ENCODE measurements at places on chromosomes 3 and 15.

DNA sequence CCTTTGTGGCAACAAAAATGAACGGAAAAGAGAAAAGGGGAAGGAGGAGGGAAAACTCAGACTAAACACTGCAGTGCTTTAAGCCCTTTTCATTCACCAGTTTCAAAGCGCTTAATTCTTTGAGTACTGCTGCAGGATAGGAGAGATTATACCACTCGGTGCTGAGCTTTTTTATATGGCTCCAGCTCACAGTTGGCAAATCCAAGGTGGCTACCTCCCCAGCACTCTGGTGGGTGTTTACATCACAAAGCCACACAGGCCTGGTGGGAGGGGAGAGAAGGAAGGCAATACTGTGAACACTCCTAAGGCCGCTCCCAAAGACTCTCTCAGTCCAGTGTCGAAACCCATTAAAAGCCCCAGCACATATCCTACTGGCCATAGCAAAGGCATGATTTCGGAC is 191.4 kb downstream of the STT3B start:
- DNase-seq, result no peak

- no peak for DNase-seq
These were observed 9.9 kb downstream of the ARL6IP5 start for GRCh38 chr3:69094467-69095205.

DNA sequence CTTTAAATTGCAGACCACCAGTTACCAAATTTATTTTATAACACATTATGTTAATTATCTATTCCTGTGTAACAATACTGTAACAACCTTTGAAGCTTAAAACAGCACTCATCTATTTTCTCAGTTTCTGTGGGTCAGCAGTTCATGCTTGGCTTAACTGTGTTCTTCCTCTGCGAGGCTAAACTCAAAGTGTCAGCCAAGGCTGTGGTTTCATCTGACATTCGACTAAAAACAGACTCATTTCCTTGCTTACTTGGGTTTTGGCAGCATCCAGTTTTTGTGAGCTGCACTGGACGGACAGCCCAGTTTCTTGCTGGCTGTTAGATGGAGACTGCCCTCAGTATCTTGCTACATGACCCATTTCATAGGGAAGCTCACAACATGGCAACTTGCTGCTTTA is 247.3 kb upstream of the KCNH8 start:
- no peak for DNase-seq

- no peak for DNase-seq
These were observed 145.4 kb downstream of the PDZRN3 start for GRCh38 chr3:73479325-73479724.

GRCh38 chr3:149186219-149186618 is 35.4 kb downstream of the CP start:
- DNase-seq, result no peak

DNA sequence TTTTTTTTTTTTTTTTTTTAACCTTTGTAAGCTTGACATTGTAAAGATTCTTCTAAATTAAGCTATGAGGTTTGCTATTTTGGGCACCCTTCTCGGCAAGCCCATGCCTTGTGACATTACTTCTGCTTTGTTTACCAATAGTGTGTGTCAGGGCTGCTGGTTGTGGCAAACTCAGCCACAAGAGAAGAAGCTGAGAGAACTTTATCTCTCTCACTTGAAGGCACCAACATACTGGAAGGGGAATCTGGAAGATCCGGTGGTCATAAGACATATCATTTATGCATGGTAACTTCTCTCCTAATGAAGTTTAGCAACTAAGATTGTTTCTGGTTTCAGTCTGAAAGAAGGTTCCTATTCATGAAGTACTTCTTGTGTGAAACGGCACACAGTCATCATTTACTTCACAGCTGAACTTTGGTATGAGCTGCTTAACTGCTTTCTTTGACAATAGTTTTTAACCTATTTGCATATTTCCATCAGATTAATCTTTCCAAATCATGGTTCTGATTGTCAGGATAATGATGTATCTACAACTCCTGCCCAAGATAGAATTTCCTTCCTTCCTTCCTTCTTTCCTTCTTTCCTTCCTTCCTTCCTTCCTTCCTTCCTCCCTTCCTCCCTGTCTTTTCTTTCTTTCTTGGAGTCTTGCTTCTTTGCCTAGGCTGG is 189.3 kb downstream of the NFKBIZ start:
- no peak for DNase-seq

DNA sequence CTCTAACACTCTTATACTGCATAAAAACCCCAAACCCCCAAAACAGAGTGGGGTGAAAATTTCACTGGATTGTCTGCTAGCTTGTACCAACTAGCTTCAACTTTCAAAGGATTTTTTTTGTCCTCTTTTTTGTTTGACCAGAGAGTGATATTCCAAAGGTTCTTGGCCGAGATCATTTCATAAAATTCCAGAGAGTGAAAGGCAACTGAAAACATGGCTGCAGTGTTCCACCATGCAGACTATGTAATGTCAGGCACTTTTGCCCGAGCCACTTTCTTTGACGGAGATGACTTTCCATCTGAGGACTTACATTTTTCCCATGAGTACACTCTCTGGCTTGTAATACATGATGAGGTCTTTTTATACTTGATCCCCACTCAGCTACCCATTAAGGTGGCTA is 107.5 kb downstream of the TIGIT start:
- no peak for DNase-seq

GRCh38 chr3:71854096-71854495 is 69.1 kb upstream of the PROK2 start:
- DNase-seq, result no peak

- no peak for DNase-seq
These were observed 41.6 kb downstream of the PYDC2 start for GRCh38 chr3:191502583-191502982.

GRCh38 chr15:60957111-60957510 is 272.0 kb downstream of the RORA start:
- DNase-seq, result no peak

DNA sequence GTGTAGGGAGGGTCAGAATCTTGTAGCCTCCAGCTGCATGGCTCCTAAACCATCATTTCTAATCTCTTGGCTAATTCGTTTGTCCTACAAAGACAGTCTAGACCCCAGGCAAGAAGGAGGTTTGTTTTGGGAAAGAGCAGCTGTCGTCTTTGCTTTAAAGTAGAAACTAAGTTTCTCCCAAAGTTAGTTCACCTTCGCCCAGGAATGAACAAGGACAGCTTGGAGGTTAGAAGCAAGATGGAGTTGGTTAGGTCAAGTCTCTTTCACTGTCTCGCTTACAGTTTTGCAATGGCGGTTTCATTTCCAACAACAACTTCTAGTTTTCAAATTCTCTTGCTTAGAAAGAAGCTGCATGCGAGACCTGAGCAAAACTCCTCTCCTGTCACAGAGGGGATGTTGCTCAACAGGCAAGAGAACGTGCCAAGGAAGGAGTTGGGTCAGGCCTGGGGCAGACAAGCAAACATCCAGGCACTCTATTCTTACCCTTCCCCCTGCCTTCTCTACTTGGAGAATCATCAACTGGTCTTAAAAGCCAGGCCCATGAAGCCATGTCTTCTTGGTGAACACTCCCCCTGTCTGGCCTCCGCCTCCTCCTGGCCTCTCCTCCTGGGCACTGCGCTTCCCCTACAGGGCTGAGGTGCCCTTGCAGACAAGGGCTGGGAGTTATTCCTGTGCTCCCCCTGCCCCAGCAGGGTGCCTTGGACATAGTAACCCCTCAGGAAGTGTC is 57.6 kb downstream of the TMEM44 start:
- no peak for DNase-seq

- no peak for DNase-seq
These were observed 68.9 kb downstream of the THBS1 start for GRCh38 chr15:39649757-39650156.

- DNase-seq, result no peak
These were observed 8.3 kb upstream of the TIPARP start for GRCh38 chr3:156666073-156666472.

- no peak for DNase-seq
These were observed 85.3 kb downstream of the C3orf38 start for GRCh38 chr3:88235102-88235501.

DNA sequence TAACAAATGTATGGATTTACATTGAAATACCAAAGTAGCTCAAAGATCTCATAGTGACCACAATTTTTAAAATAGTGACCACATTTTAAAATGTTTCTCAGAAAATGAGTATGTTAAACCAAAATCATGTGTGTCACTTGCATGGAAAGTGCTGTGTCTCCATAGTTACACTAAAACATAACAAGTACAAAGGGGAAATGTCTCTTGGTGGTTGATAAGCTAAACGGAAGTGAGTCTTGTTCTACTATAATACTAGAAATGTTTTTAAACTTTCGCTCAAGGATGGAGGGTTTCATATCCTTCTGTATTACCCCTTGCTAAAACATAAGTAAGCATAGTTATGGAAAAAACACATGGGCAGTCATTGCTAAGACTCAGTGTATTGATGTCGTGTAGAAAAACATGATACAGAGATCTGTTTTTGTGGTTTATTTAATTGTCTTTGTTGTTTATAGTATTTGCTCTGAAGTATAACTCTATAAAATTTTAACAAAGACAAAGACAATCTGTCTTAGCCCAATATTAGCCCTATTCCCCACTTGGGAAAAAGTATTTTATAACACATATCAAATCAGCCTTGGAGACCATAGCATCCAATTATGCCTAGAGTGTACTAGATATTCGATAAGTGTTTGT is 27.0 kb upstream of the DENND4A start:
- DNase-seq, result no peak

- DNase-seq, result peak; percentile 11
These were observed 621 bp downstream of the ANXA2 start for GRCh38 chr15:60396958-60397771.

DNA sequence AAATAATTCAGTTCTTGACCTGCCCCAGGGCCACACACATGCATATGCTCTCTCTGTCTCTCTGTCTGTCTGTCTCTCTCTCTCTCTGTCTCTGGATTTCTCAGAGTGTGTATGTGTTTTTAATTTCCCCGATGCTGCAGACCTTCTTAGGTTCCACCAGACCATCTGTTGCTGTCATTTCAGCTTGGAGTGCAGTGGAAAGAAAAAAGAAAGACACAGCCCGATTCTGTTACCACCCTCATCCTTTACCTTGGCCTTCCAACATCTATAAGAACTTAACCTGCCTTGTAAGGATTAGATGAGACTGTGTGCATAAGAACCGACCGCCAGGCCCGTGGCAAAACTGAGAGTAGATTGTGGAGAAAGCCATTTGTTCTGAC is 9.7 kb upstream of the PGPEP1L start:
- DNase-seq, result no peak

- DNase-seq, result no peak
These were observed 44.2 kb downstream of the MKRN2 start for GRCh38 chr3:12601072-12601471.

- no peak for DNase-seq
These were observed 3.3 kb upstream of the CP start for GRCh38 chr3:149224736-149225594.

DNA sequence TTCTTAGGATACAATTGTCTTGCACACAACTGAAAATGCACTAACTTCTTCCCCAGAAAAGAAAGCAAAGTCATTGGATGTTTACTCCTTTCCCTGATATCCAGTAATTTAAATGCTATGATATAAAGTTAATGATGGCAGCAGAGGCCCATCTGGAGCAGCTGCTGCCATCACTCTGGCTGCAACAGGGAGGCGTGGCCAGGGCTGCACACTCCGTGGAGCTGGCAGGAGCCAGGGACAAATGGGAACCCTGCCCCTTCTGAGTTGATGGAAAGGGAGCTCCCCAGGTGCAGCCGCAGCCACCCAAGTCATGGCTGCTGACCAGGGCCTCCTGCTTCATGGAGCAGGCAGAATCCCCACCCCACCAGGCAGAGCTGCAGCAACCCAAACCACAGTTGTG is 72.6 kb upstream of the ALDH1A3 start:
- no peak for DNase-seq

- DNase-seq, result no peak
These were observed 96.3 kb upstream of the P2RY1 start for GRCh38 chr3:152738656-152739055.

DNA sequence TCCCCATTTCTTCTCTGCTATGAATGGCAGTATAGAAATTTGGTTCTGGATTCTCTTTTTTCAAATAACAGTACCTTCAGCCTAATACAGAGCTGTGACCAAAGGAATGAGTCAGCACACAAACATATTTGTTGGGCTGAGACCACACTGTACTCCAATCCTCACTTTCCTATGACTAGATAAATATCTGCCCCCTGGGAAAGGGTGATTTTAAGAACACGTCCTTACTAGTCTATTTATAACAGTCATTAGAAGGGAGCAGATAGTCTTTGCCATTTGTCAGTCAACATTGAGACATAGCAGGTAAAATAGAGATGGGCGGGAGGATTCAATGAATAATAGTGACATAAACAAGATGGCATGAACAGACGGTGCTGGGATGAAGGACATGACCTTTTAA is 461.3 kb downstream of the MCTP2 start:
- no peak for DNase-seq

DNA sequence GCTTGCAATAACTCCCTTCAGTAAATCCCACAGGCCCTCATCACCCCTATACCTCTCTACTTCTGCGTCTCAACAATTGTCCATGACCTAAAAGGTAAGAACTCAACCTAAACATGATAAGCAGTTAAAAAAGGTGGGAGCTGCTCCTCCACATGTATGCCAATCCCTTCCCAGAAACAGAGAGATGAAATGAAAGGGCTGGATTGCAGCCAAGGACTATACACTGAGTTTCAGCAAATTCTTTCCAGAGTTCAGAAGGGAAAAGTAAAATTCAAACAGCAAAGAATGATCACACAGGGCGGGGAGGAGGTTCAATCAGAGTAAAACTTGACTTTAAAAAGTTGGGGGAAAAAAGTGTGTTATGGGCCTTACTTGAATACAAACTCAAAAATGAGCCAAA is 27.5 kb downstream of the PLOD2 start:
- no peak for DNase-seq

- no peak for DNase-seq
These were observed 484.2 kb upstream of the THBS1 start for GRCh38 chr15:39096608-39097205.

DNA sequence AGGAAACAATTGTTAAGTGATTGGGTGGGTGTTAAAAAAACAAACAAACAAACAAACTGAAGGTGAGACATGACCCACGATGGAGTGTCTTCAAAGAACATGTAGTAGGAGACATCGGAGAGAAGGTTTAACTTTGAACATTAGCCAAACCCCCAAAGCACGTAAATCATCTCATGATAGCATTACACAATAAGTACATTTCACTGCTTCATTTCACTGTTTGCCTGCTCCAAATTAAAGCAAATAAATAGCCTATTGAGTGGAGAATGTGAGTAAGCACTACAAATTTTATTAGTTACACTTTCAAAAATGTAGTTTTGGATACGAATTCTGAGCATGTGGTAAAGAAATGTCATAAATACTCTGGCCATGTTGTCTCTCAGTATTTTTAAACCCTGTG is 287.0 kb downstream of the SI start:
- DNase-seq, result no peak
